ENCODE measurements at places on chromosomes 3 and 15.

- no peak for DNase-seq
These were observed 34.2 kb downstream of the WNT5A start for GRCh38 chr3:55452886-55453285.

GRCh38 chr3:197186887-197187588 is 111.4 kb downstream of the DLG1 start:
- DNase-seq: peak; percentile 39

DNA sequence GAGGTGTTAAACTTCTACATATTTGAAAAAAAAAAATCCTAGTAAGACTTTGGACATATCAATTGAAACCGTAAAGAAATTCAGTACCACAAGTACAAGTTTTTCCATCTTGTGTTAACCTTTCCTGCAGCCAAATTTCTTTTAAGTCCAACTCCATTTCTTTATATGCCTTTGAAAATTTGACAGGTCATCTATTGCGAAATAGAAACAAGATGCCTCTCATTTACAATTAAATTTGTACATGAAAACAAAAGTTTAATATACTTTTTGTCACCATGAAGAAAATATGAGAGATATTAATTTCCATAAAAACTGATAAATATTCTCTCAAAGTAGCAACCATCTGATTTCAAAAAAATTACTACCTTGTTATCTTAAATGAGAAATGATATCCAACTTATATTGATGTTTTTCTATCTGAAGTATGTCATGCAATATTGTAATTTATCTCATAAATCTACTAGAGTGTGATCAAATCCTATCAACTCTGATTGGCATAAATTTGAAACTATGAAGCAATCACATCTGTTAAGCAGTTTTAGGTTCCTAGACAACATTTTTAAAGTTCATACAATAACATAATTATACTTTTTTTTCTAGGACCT is 68.2 kb downstream of the TBC1D5 start:
- DNase-seq: no peak

DNA sequence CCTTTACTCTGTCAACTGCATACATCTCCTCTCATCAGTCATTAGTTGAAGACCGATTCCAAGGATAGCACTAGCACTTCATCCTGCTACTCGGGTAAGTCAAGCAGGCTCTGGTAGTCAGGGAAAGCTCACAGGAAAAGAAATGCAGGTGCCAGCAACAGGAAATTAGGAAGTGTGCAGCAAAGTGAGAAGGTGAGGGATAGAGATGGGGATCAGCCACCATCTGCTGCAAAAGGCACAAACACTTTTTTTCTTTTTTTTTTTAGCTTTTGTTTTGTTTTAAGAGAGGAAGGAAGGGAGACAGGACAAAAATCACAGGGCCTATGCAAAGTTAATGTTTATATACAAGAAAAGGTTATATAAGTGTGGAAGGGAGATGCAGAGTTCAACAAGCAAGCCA is 9.0 kb upstream of the BTLA start:
- no peak for DNase-seq

- DNase-seq: no peak
These were observed 549.5 kb upstream of the GOLIM4 start for GRCh38 chr3:168645180-168645579.

DNA sequence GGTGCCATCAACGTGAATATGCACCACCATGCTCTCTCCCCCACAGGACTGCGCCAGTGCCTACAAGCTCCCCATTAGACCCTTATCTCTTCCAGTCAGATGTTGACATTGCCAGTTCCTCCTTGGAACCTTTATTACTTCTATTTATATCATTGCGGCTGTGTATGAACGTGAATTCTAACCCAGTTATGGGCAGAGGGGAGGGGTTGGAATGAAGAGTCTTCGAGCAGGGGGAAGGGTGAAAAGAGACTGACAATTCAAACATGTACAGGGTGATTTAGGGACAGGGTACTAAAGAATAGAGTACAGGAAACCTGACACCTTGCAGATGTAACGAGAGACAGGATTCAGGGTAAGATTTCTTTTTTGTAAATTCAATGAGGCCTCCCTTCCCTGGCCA is 41.8 kb upstream of the ST6GAL1 start:
- no peak for DNase-seq

- DNase-seq: no peak
These were observed 270.3 kb downstream of the IL5RA start for GRCh38 chr3:2839876-2840275.

GRCh38 chr15:33735637-33736247 is 232.6 kb upstream of the CHRM5 start:
- DNase-seq: peak; percentile 20

GRCh38 chr3:23648326-23648995 is 157.3 kb upstream of the UBE2E1 start:
- no peak for DNase-seq

DNA sequence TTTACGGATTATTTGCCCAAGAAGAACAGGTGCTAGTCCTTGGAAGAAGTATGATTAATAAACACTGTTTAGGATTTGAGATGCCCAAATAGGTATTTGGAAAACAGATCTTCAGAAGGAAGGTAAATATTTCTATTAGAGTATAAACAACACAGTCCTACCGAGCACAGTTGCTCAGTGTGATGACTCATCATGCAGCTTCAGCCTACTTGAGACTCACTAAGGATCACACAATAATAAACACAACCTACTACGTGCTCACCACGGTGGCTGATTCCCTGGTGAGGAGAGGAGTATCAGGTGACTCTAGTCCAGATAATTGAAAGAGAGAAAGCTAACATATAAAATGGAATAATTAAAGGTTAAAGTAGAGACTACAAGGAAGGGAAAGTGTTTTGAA is 72.0 kb downstream of the PDZRN3 start:
- no peak for DNase-seq

DNA sequence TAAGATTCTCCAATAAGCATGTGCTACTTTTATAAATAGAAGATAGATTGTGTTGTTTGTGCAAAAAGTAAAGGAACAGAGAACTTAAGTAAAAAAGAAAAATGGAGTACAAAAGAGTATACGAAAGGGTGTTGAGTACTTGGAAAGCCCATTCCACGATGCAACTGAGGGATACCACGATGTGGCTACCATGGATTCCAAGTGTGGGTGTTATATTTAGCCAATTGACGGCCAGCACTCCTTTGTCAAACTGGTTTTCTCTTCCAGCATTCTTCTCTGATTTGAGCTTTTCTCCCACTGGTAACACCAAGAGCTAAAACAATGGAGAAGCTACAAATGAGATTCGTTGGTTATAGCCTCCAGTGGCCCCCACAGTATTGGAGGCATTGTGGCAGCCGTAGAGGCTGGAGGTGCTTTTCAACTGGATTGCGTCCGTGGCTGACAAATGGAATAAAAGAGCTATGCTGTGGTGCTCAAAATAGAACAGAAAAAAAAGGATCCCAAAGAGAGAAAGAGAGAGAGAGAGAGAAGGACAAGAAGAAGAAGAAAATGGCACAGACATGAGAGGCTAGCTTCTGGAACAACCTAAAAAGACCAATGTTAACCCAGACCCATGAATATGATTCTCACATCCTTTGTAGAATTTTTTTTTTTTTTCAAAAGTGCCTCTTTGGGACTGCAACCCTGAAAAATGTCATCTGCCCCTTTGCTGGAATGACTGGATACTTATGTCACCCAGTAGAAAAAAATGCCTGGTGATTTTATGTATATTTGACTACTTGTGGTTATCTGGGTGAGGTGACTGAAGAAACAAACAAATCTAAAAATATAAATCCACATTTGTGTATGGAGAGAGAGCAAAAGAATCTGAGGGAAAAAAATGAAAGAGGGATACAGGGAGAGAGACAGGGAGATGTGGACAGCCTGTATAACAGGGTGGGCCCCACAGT is 345.1 kb downstream of the RORA start:
- no peak for DNase-seq

DNA sequence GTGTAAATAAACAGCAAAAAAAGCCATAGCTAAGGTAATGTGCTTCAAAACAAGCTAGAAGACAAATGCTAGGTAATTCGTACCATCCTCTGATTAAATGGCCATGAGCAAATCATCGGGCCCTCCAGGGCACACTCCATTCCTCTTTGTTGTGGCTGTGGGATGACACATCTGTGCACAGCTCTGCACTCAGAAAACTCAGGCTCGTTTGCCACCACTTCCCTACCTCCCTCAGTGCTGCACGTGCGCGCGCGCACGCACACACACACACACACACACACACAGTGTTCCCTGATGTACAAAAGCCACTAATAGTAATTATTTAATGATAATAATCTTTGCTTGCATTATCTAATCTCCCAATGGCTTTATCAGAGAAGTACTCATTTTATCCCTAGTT is 336.6 kb downstream of the FEZF2 start:
- DNase-seq: no peak

- DNase-seq: no peak
These were observed 330.9 kb upstream of the THBS1 start for GRCh38 chr15:39250001-39250400.

DNA sequence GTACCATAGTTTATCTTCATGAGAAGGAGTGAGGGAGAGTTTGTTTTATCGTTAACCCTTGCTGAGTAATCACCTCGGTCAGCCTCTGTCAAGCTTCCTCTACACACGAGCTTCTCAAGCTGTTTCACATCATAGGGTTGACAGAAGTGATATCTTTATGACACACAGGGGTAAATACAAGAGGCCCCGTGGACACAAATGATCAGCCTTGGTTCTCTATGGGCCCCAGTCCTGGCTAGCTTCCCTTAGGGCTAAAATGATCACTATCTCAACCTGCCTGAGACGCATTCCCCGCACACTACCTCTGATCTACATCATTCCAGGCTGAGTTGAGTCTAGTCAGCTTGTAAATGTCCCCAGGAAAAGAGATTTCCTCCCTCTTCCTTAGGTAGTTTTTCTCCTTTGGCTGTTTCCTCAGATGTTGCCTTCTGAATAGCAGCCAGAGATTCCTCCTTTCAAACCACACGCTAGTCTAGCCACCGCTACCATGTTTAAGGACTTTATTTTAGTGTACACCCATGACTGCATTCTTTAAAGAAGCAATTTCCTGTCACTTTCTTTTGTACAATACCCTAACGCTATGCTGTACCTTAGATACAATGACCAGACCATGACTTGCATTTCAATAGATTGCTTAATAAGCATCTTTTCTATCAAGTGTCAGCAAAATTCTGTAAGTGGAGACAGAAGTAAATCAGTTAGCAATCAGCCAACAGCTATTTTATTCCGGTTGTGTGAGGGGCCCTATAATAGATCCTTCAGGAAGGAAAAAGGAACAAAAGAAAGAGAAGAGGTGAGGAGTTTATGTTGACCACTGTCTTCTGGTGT is 35.1 kb upstream of the PPARG start:
- DNase-seq: no peak

DNA sequence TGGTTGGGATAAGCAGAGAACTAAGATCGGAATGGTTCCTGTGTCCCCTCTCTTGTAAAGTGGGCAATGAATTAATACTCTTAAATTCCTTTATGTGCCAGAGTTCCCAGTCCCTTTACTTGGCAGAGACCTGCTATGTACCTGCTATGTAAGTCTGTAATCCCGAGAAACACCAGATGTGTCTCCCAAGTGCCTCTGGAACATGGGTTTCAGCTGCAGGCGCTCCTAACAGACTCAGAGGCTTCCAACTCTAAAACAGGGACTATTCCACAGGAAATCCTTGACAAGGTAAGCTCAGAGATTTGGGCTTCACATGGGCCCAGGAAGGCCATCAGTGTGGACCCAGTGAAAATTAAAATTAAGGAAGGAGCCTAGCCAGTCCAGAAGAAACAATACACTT is 117.7 kb upstream of the PLCL2 start:
- no peak for DNase-seq

DNA sequence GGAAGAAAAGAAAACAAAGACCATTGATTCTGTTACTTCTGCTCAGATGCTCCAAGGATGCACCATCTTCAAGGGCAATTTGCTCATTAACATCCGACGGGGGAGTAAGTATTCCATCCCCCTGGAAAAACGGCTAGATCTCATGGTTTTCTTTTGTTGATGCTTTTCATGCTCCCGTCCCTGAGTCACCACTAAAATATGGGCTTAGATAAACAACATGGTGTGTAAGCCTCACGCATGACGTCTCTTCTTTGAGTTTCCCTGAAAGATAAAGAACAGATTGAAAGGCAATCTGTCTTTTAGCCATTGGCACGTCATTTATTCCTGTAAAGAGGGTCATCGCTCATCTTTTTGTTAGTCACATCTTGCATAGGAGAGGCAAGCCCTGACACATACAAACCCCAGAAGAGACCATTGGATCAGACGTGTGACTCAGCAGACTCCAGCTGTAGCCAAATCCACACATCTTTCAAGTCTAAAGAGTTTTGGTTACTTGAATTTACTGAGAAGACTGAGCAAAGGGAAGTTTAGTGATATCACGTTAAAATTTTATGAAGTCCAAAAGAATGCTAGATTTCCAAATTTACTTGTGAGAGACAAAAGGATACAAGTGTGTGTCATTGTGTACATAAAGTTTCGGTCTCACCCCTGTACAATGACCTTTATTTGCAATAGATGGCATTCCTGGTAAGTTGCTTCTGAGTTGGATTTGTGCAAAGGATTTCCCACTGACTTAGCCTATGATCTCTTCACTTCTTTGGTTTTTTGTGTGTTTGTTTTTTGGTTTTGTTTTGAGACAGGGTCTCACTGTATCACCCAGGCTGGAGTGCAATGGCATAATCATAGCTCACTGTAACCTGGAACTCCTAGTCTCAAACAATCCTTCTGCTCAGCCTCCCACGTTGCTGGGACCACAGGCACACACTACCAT is 110.5 kb downstream of the PGPEP1L start:
- DNase-seq: peak; percentile 96

- DNase-seq: no peak
These were observed 45.7 kb downstream of the TCF12 start for GRCh38 chr15:56964182-56964581.

DNA sequence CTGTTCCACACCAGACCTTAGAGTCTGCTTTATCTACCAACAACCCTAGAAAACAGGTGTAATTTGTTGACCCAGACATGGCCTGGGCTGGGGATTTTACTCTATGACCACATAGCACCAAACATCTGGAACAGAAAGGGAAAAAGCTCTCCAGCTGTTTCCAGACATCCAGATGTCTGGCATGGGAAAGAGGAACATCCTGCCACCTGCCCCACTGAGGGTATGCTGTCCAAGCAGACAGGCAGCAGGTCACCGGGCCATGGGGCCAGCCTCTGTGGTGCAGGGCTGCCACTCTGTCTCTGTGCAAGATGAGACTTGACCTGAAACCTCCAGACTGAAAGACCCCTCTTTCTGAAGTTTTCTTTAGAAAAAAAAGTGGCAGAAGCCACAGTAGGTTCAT is 359.3 kb upstream of the ICE2 start:
- DNase-seq: no peak

DNA sequence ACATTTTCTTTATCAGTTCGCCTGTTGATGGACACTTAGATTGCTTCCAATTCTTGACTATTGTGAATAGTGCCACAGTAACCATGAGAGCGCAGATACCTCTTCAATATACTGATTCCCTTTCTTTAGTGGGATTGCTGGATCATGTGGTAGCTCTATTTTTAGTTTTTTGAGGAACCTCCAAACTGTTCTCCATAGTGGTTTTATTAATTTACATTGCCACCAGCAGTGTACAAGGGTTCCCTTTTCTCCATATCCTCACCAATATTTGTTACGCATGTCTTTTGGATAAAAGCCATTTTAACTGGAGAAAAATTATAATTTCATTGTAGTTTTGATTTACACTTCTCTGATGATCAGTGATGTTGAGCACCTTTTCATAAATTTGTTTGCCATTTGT is 59.3 kb downstream of the RASA2 start:
- no peak for DNase-seq

All from Panc1 (cell line).